ENCODE measurements at places on chromosomes 1 and 21.

- peaks cover 14% of the 10 kb centered on the region for H3K4me1 ChIP-seq
- H3K27me3 ChIP-seq = peaks cover 25% of the 10 kb centered on the region
- no peaks in the 10 kb centered on the region for H3K36me3 ChIP-seq
- DNase-seq = no peak
- H3K4me3 ChIP-seq = no peak overlapping the region
- H3K27ac ChIP-seq = no peak overlapping the region
Observed at GRCh38 chr1:109906839-109907180, 3.8 kb upstream of the CSF1 start.

DNA sequence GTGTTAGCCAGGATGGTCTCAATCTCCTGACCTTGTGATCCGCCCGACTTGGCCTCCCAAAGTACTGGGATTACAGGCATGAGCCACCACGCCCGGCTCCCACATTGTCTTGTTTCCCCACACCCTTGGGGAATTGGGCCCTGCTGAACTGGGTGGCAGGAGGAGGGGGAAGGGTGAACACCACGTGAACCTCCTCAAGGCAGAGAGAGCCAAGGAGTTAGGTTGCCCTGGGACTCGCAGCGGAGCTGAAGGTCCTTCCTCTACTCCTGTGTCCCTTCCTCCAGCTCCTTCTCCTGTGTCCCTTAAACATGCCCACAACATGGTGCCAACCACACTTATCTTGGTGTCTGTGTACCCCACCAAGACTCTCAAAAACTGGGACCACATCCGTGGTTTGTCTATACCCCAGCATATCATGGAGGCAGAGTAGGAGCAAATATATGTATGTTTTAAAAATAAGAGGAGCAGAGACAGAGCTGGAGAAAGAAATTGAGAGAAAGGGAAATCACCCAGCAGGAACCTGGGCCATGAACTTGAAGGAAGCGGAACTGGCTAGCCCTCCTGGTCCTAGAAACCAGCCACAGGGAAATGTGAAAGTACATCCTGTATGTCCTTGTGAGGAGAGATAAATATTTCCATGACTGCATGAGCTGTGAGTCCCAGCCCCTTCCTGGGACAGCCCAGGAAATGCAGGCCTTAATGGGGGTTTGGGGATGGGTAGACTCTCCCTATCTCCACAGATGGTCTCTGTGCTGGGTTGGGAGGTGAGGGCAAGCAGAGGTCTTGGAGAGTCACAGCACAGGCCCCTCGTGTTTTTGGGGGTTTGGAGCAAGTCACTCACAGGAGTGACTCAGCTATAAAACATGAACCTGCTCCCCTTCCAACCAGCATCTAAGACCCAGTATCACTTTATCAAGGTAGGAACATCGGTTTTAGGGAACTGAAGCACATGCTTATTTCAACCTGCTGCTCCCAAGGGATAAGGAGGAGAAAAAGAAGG lies 9.4 kb upstream of the TAL1 start:
- peaks cover 37% of the 10 kb centered on the region for H3K4me1 ChIP-seq
- no peak overlapping the region for H3K4me3 ChIP-seq
- H3K27ac ChIP-seq = no peak overlapping the region
- DNase-seq = no peak
- no peaks in the 10 kb centered on the region for H3K27me3 ChIP-seq

DNA sequence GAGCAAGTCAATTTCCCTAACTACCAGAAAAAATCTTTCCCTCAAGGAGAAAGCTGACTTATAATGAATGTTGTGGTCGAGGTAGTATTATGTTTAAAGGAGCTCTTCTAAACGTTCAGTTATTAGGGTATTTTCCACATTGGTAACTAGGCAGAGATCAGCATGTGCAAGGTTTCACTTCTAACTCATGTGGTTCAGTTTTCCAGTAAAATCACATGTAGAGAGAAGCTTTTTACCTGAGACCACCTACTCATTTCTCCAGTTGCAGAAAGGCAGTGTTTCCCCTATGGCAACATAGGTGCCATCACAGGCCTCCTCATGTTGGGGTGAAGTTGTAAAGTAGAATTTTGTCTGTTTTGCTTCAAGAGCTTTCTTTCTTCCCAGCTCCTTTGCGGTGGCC lies 23.7 kb downstream of the IL23R start:
- H3K27ac ChIP-seq = no peak overlapping the region
- peaks cover 3% of the 10 kb centered on the region for H3K27me3 ChIP-seq
- DNase-seq = no peak
- H3K4me1 ChIP-seq = no peaks in the 10 kb centered on the region
- H3K36me3 ChIP-seq = no peaks in the 10 kb centered on the region
- no peak overlapping the region for H3K4me3 ChIP-seq

- H3K27me3 ChIP-seq = no peaks in the 10 kb centered on the region
- peaks cover 19% of the 10 kb centered on the region for H3K4me1 ChIP-seq
- DNase-seq = no peak
- H3K36me3 ChIP-seq = no peaks in the 10 kb centered on the region
Observed at GRCh38 chr1:20602851-20603450, 14.1 kb downstream of the CDA start.

DNA sequence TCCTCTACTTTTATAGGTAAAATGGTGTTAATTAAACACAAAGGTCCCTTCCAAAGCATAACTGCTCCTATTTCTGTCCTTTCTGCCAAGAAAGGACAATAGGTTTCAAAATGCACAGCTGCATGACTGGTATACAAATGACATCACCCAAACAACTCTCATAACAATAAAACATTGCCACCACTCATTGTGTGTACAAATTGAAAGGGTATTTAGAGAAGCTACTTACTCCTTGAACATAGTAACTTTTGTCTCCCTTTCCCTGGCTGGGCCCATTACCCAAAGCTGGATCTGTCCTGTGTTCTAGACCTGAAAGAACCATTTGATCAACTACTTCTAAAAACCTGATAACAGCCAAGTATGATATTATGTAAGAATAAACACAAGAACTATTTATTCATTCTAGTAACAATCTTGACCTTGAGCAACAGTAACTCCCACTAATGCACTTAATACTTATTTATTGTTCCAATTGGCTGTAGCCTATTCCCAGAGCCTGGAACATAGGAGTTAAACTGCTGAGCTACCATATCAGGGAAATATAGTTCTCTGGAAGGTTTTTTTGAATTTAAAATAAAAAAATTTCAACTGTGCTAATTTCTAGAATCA lies 38.2 kb downstream of the TTLL7 start:
- no peak overlapping the region for H3K27ac ChIP-seq
- no peak overlapping the region for H3K4me3 ChIP-seq
- DNase-seq = no peak
- no peaks in the 10 kb centered on the region for H3K27me3 ChIP-seq
- peaks cover 3% of the 10 kb centered on the region for H3K4me1 ChIP-seq

DNA sequence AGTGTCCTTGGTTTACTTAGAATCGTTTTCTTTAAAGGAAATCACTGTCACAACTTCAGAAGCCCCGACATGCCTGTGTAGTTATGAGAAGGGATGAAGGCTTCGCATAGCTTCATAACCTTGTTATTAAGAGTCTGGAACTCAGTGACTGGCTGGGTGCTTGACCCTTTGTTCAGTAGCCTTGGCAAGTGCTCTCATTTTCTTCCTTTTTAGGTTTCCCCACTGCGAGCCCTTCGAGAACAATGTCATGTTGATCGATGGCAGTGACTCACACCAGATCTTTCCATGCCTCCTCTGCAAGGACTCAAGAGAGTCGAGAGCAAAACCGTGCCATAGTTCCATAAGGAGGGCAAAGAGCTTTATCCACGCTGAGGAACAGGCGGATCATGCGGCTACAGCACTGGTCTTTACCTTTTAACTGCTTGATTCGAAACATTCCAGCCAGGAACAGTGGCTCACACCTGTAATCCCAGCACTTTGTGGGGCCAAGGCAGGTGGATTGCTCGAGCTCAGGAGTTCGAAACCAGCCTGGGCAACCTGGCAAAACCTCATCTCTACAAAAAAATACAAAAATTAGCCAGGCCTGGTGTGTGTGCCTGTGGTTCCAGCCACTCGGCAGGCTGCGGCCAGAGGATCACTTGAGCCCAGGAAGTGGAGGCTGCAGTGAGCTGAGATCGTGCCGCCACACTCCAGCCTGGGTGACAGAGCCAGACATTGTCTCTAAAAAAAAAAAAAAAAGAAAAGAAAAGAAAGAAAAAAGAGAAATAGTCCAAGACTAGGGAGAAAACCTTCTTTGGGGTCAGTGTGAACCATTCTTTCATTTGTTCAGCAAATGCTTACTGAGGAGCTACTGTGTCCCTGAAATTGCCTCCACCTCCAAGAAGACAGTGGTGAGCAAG lies 95.4 kb upstream of the ERRFI1 start:
- peaks cover 7% of the 10 kb centered on the region for H3K4me1 ChIP-seq
- DNase-seq = no peak
- no peak overlapping the region for H3K4me3 ChIP-seq
- no peak overlapping the region for H3K27ac ChIP-seq
- no peaks in the 10 kb centered on the region for H3K36me3 ChIP-seq

DNA sequence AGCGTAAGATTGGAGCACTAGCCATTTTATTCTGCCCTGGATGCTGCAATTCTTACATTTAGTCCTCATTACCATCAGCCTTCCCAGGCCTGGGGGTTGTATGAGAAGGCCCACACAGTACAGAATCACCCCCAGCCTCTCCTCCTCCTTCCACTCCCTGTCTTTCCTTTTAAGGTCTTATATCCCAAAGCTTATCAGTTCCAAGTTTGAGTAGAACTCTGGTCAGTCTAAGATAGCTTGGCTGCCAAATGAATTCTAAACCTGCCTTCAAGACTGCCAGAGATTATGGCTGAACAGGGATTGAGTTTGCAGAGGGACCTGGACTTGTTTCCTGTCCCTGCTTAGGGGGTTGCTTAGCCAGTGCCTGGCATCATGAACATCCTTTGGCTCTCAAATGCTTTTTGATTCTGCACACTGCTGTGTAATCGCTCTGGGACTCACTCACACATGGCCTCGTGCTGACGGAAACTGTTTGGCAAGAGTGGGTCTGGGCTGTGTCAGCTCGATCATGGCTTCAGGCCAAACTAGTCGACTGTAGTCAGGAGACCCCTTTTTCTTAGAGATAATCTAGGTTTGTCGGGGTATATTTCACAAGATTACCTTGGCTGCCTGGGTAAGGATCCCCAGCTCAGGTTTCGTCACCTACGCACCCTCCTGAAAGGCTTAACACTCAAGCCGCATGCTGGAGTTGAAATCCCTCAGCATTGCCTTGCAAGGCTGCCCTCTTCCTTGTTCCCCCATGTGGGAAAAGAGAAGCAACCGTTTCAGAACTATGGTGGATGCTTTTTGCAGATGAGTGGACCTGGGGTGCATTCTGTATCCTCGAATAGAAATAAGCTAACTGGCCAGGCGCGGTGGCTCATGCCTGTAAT lies 252.6 kb downstream of the NFIA start:
- H3K27ac ChIP-seq = no peak overlapping the region
- H3K27me3 ChIP-seq = no peaks in the 10 kb centered on the region
- peaks cover 2% of the 10 kb centered on the region for H3K36me3 ChIP-seq
- peaks cover 16% of the 10 kb centered on the region for H3K4me1 ChIP-seq
- H3K4me3 ChIP-seq = no peak overlapping the region
- no peak for DNase-seq

DNA sequence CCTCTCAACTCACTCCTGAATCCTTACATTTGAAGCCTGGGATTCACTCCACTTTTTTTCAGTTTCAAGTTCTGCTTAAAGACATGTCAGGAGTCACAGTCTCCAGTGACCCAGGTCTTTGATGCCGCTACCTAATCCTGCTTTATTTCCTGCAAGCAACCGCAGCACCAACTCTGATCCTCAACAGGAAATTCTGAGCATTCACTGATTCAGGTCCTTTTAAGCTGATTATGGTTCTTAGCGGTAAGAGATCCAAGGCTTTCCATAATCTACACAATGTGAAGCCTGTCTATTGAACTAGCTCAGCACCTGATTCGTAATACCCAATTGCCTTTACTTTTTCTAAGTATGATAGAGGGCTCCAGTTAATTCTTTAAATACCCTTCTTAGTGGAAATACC lies 43.7 kb upstream of the PIGC start:
- no peak overlapping the region for H3K4me3 ChIP-seq
- no peaks in the 10 kb centered on the region for H3K27me3 ChIP-seq
- no peak overlapping the region for H3K27ac ChIP-seq
- no peaks in the 10 kb centered on the region for H3K4me1 ChIP-seq

DNA sequence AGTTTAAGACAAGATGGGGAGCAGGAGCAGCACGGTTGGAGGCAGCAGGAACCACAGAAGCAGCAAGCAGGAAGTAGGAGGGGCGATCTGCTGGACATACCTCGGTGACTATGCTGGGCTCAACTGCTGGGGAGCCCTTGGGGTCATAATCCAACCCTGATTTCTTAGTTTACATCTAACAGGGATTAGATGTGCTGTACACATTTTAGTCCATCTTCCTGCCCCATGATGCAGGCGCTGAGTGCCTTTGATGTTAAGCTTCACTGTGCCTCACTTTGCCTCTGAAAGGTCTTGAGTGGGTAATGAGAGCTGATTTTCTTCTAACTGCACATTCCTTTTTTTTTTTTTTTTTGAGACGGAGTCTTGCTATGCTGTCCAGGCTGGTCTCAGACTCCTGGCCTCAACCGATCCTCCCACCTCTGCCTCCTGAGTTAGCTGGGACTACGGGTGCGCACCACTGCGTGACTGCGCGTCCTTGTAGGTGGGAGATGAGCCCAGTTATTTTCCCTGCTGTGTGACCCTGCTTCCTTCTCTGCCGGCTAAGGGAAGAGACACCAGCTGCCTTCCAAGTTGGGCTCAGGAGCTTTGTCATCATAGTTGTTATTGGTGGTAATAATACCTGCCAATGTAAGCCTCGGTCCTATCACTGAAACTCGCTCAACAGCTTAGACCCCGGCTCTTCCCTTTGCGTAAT lies 1.1 kb upstream of the RCAN3 start:
- H3K4me1 ChIP-seq = peaks cover 26% of the 10 kb centered on the region
- H3K27me3 ChIP-seq = no peaks in the 10 kb centered on the region
- H3K36me3 ChIP-seq = no peaks in the 10 kb centered on the region
- H3K27ac ChIP-seq = peak overlapping the region; percentile 91
- H3K4me3 ChIP-seq = peak overlapping the region; percentile 91

GRCh38 chr1:172588296-172589291 lies 55.6 kb downstream of the SUCO start:
- H3K27ac ChIP-seq = no peak overlapping the region
- no peak for DNase-seq
- H3K36me3 ChIP-seq = peaks cover 19% of the 10 kb centered on the region
- no peak overlapping the region for H3K4me3 ChIP-seq
- no peaks in the 10 kb centered on the region for H3K27me3 ChIP-seq

- peaks cover 61% of the 10 kb centered on the region for H3K36me3 ChIP-seq
- peaks cover 10% of the 10 kb centered on the region for H3K4me1 ChIP-seq
- DNase-seq = no peak
- H3K27me3 ChIP-seq = no peaks in the 10 kb centered on the region
- no peak overlapping the region for H3K4me3 ChIP-seq
- H3K27ac ChIP-seq = no peak overlapping the region
Observed at GRCh38 chr1:153662269-153662668, 3.8 kb downstream of the SNAPIN start.

- H3K4me3 ChIP-seq = peak overlapping the region; percentile 85
- H3K27ac ChIP-seq = peak overlapping the region; percentile 72
- peaks cover 25% of the 10 kb centered on the region for H3K4me1 ChIP-seq
- no peaks in the 10 kb centered on the region for H3K36me3 ChIP-seq
- H3K27me3 ChIP-seq = no peaks in the 10 kb centered on the region
- peak; percentile 27 for DNase-seq
Observed at GRCh38 chr1:175192111-175192629, 406 bp downstream of the KIAA0040 start.

GRCh38 chr21:30058928-30059327 lies 107.7 kb downstream of the CLDN17 start:
- H3K4me3 ChIP-seq = no peak overlapping the region
- H3K36me3 ChIP-seq = no peaks in the 10 kb centered on the region
- H3K27me3 ChIP-seq = no peaks in the 10 kb centered on the region
- DNase-seq = no peak

- H3K27ac ChIP-seq = no peak overlapping the region
- H3K27me3 ChIP-seq = no peaks in the 10 kb centered on the region
- H3K4me3 ChIP-seq = no peak overlapping the region
- H3K36me3 ChIP-seq = no peaks in the 10 kb centered on the region
Observed at GRCh38 chr1:5010656-5011055, 356.2 kb downstream of the AJAP1 start.
